ENCODE measurements at places on chromosomes 2 and 18. TPM values are rescaled to one million over a fixed set of nuclear protein-coding genes. Genes with fewer than 3 reads are reported as not detected.

Gene UGT1A9
- total RNA-seq = not detected

Gene DPP10
- not detected for total RNA-seq

DNA sequence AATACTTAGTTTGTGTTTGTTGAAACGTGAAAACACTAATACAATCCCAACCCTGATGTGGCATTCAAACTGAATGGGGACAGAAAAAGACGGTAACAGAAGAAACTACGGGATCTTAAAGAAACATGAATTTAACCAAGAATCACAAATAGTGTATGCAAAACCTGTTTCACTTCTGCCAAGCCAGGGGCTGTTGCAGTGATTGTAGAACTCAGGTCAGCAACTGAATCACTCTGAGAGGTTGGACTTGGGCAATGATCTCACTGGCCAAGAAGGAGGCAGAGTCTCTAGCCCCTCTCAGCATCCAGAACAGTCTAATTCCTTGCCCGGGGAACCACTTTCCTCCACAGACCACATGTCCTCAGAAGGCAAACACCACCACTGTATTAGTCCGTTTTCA, 54.9 kb upstream of the CRIM1 start:
- H3K36me3 ChIP-seq = no peaks in the 10 kb centered on the region
- DNase-seq = no peak
- no peak overlapping the region for H3K4me3 ChIP-seq
- H3K27ac ChIP-seq = no peak overlapping the region
- H3K27me3 ChIP-seq = no peaks in the 10 kb centered on the region
- H3K4me1 ChIP-seq = no peaks in the 10 kb centered on the region

DNA sequence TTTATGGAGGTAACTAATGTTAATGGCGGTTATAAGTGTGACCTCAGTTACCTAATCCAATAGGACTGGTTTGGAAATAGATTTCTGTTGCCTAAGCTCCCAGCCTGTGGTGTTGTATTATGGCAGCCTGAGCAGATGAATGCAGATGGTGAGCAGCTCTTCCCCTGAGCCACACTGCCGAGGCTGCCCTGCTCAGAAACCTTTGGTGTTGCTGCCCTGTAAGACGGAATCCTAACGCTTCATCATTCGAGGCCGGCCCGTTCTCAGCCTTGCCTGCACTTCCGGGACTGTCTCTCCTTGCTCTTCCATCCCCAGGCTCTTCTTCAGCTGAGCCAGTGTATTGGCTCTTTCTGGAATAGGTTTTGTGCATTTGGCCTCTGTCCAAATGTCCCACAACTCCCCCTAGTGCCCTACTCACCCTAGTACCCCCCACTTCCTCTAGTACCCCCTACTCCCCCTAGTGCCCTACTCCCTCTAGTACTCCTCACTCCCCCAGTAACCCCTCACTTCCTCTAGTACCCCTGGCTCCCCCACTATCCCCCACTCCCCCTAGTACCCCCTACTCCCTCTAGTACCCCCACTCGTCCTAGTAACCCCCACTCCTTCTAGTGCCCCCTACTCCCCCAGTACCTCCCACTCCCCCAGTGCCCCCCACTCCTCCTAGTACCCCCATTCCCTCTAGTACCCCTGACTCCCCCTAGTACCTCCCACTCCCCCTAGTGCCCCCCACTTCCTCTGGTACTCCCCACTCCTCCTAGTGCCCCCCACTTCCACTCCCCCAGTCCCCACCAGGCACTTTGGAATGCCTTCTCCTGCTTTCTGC, 106.0 kb upstream of the TAF1B start:
- peaks cover 12% of the 10 kb centered on the region for H3K4me1 ChIP-seq
- no peak overlapping the region for H3K4me3 ChIP-seq
- no peak overlapping the region for H3K27ac ChIP-seq
- no peaks in the 10 kb centered on the region for H3K27me3 ChIP-seq
